Nephron progenitor cell (in vitro differentiated cells): ENCODE measurements at places on chromosomes 5 and 9.

DNA sequence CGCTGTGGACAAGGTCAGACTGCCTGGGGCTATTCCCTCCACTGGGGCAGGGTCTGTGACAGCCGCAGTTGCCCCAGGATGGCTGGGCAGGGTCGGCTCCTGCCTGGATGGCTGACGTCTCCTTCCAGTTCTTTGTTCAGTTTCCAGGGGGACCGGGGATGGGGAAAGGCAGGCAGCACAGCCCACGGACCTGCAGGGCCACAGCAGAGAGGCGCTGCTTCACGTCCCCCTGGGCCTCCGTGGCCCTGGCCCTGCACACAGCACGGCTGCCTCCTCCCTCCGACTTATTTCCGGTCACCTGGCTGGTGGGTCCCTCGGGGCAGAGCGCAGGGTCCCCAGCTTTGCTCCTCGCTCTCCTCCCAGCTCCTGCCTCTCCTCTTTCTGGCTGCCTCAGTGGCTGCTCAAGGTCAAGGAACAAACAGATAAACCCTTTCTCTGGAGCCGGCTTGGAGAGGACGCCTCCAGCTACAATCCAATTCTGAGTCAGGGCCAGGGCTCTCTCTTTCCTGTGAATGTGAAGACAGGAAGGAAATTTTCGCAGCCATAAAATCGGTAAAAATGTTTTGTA is 169.7 kb downstream of the C9orf50 start:
- peak overlapping the region; percentile 66 for H3K27ac ChIP-seq
- no peak for DNase-seq
- no peaks in the 10 kb centered on the region for H3K36me3 ChIP-seq
- peaks cover 58% of the 10 kb centered on the region for H3K4me1 ChIP-seq
- H3K27me3 ChIP-seq, result no peaks in the 10 kb centered on the region

GRCh38 chr5:140351609-140352334 is 5.4 kb upstream of the HBEGF start:
- peak; percentile 63 for DNase-seq
- no peak overlapping the region for H3K4me3 ChIP-seq
- H3K4me1 ChIP-seq, result peaks cover 7% of the 10 kb centered on the region
- H3K27me3 ChIP-seq, result peaks cover 55% of the 10 kb centered on the region
- H3K27ac ChIP-seq, result no peak overlapping the region

DNA sequence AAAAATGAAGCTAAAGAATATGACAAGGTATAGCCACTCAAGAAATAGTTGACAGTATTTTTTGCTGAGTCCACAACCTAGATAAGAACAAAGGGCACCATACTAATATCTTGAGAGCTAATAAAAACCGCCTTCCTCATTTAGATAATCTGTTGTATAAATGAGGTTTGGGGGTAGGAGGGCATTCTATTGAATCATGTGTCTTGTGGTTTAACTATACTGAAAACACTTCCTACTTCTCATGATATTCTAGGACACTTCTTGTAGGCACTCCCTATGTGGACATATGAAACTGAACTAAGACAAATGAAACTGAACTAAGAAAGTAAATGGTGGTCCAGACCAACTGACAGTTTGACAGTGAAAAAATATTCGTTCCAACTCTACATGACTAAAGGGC is 1268.5 kb upstream of the C9orf72 start:
- H3K36me3 ChIP-seq, result peaks cover 5% of the 10 kb centered on the region
- DNase-seq, result no peak
- no peak overlapping the region for H3K27ac ChIP-seq
- no peak overlapping the region for H3K4me3 ChIP-seq

- peaks cover 12% of the 10 kb centered on the region for H3K27me3 ChIP-seq
- no peak overlapping the region for H3K4me3 ChIP-seq
- no peak for DNase-seq
Measured at GRCh38 chr5:91183743-91184142, 199.4 kb downstream of the ARRDC3 start.

DNA sequence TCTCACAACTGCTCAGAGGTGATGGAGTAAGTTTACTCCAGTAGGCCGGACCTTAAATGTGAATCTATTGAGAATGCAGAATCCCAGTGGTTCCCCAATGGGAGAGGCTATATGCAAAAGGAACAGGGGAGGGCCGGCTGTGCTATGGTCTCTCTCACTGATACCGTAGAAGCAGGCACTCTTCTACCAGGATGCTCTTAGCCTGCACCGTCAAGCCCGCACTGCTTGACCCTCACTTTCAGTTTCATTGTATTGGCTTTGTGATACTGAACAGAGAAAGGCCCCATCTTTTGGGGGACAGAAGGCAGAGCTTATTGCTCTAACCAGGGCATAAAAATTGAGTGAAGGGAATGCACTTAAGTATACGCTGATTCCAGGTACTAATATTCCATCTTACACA is 615.0 kb upstream of the RGMB start:
- DNase-seq, result no peak
- H3K4me3 ChIP-seq, result no peak overlapping the region
- H3K27me3 ChIP-seq, result no peaks in the 10 kb centered on the region
- no peak overlapping the region for H3K27ac ChIP-seq
- H3K4me1 ChIP-seq, result no peaks in the 10 kb centered on the region
- no peaks in the 10 kb centered on the region for H3K36me3 ChIP-seq

DNA sequence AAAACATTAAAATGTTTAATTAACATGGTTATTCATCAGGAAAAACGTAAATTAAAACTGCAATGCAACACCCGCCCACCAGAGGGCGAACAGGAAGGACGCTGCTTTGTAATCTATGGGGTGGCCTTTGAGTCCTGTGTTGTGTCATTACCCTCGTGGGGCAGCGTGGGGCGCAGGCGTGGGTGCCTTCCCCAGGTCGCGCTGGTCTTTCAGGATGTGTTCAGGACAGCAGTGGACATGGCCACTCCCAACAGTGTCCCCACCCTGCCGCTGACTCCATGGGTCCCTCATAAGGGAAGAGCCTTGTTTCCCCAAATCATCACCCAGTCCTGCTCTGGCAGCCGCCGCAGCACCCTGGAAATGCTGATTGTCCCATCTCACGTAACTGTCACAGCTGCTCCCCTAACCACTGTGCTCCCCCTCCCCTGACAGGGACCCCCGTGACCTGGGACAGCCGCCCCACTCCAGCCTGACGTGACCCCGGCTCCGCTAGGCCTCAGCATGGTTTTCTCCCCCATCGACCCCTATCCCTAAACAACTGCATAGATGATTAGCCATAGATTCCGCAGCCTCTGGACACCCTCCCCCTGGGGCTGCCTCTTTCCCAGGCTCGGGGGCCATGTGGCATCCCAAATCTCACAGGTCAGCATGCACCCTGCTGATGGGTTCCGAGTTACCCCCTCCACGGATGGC is 36.4 kb downstream of the GLT6D1 start:
- peaks cover 18% of the 10 kb centered on the region for H3K27me3 ChIP-seq
- no peaks in the 10 kb centered on the region for H3K36me3 ChIP-seq
- H3K4me1 ChIP-seq, result no peaks in the 10 kb centered on the region
- no peak overlapping the region for H3K4me3 ChIP-seq
- DNase-seq, result peak; percentile 71

GRCh38 chr9:6667633-6668280 is 22.2 kb upstream of the GLDC start:
- no peak overlapping the region for H3K27ac ChIP-seq
- no peaks in the 10 kb centered on the region for H3K27me3 ChIP-seq
- no peaks in the 10 kb centered on the region for H3K36me3 ChIP-seq
- no peak overlapping the region for H3K4me3 ChIP-seq
- H3K4me1 ChIP-seq, result peaks cover 12% of the 10 kb centered on the region

- no peaks in the 10 kb centered on the region for H3K36me3 ChIP-seq
- no peak overlapping the region for H3K27ac ChIP-seq
- peak overlapping the region; percentile 75 for H3K4me3 ChIP-seq
- H3K4me1 ChIP-seq, result peaks cover 36% of the 10 kb centered on the region
Measured at GRCh38 chr5:32709750-32710549, 1.2 kb upstream of the NPR3 start.

- peaks cover 3% of the 10 kb centered on the region for H3K4me1 ChIP-seq
- DNase-seq, result no peak
- H3K4me3 ChIP-seq, result no peak overlapping the region
- no peaks in the 10 kb centered on the region for H3K36me3 ChIP-seq
- H3K27ac ChIP-seq, result no peak overlapping the region
Measured at GRCh38 chr9:108775901-108776306, 79.9 kb downstream of the ACTL7B start.

- no peaks in the 10 kb centered on the region for H3K36me3 ChIP-seq
- peaks cover 32% of the 10 kb centered on the region for H3K27me3 ChIP-seq
Measured at GRCh38 chr5:5951953-5952352, 426.4 kb downstream of the MED10 start.
